Lower lobe of right lung (tissue), 2 donors: ENCODE measurements at places on chromosomes 7 and 10. TPM values are rescaled to one million over a fixed set of nuclear protein-coding genes. Genes with fewer than 3 reads are reported as not detected.

- no peak for DNase-seq
Measured at GRCh38 chr7:72538856-72539255, 126.7 kb upstream of the CALN1 start.

DNA sequence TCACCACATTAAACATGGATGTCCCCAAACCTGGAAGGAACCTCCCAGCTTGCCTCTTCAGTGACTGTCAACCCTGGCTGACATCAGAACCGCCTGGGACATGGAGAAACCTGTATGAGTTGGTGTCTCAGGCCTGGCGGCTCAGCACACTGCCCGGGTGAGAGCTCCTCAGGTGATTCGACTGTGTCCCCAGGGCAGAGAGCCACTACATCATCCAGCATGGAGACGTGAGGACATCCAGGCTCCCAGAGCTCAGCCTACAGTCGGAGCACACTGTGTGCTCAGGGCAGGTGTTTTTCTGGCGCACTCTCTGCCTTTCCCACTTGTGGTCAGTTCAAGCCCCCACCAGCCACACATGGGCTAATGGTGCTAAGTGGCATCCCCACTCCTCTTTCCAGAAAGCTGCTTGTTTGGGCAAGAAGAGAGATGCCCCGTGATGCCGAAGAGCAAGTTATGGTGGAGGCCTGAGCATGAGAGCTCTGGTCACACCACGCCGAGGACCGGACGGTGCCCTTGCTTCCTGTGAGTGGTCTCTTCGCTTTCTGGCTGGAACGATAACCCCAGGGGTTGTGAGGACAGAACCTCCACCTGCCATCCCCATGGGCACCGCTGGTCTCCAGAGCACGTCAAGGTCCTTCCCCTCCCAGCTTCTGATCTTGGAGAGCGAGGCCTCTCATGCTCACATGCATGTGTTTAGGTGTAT is 38.5 kb downstream of the AMZ1 start:
- peak; percentile 22 for DNase-seq

DNA sequence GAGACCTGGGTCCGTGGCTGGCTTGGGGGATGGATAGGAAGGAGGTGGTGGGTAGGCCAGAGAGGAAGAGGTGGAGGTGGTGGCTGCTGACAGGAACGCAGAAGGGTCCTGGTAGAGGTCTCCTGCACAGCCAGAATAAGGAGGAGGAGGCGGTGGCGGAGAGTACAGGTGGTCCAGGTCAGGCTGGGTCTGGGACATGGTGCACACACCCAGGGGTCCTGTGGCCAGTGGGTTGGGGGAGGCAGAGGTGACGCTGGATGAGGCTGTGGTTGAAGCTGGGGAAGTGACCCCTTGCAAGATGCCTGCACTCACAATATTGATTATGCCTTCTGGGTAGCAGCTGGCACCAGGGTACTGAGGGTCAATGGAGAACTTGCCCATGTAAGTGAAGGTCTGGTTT is 2.2 kb downstream of the EGR2 start:
- no peak for DNase-seq

Gene CDK6
- total RNA-seq: 21.7 TPM

DNA sequence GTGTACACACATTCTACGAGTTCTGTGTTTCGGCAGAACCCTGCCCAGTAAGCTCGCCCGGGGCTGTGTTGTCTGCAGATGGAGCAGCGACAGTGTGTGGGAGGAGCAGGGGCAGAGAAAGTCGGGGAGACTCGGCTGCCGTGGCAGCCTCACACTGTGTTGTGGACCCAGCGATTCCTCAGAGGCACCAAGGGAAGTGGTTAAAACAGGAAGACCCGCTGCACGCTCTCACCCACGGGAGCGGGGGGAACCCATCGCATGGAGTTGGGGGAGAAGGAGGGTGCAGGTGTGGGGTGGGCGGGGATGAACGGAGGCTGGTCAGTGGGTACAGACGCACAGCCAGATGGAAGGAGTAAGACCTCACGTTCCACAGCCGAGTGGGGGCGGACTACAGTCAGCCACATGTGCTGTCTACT is 250.2 kb downstream of the ELFN1 start:
- peak; percentile 56 for DNase-seq

- DNase-seq: peak; percentile 92
Measured at GRCh38 chr7:92833024-92833765, 3.2 kb downstream of the CDK6 start.

Gene PHYHIPL
- total RNA-seq: not detected

- no peak for DNase-seq
Measured at GRCh38 chr7:46908770-46909169, 673.1 kb downstream of the TNS3 start.

Gene CCDC146
- 17.3 TPM for total RNA-seq

- DNase-seq: no peak
Measured at GRCh38 chr7:130218806-130219620, 11.4 kb downstream of the SSMEM1 start.

DNA sequence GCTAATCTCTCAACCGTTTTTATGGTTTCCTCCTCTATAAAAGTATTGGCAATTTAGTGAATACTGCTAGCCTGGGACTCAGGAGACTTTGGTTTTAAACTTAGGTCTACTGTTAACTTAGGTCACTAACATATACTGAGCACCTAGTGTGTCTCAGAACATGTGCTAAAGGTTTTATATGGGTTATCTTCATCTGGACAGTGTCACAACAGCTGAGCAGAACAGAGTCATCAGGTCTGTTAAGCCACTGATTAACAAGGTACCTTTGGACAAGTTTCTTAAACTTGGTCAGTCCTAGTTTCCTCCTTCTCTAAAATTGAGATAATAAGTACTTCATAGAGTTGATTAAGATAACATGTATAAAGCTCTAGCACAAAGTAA is 30.6 kb downstream of the NET1 start:
- no peak for DNase-seq

DNA sequence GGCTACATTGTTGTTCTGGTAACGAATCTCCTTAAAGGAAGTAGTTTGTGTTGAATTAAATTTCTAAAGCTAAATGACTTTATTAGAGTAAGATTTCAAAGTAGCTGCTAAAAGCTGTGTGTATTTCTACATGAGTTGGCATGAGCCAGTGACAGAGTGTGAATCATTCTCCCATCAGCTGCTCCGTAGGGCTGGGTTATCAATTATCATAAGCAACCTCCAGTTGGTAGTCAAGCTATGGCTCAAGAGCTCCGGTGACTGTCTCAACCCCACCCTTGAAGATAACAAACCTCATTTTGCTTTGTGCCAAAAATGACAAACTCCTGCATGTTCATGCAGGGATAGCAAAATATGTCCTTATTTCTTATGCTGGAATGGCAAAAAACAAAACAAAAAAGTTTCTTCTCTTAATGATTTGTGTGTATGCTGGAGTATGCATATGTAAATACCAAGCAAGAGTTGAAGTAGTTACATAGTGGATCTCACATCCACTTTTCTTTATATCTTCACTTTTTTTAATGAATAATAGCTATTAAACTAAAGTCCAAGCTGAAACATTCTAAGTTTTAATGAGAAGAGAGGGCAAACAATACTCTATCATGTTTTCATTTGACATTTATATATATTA is 249.4 kb downstream of the CACNA2D1 start:
- no peak for DNase-seq

DNA sequence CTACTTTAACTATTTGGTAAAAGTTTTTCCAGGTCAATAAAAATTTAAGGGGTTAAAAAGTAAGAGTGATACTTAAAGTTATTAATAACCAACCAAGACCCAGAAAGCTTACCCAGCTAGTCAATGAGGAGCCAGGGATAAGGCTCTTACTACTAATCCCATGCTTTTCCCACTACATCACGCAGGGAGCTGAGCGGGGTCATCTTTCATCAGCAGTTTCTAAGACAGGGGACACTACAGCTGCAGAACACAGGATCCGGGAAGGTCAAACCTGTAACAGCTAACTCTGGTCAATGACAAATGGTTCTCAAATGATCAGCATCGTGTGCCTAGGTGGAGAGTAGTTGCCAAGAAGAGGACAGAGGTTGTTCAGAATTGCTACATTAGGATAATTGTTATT is 65.1 kb downstream of the RSU1 start:
- no peak for DNase-seq

Gene LRGUK
- 1.8 TPM for total RNA-seq

Gene SLC26A4
- 1.0 TPM for total RNA-seq
